ENCODE measurements at places on chromosomes 6 and 20. TPM values are rescaled to one million over a fixed set of nuclear protein-coding genes. Genes with fewer than 3 reads are reported as not detected.

Gene ZSCAN23
- total RNA-seq, result 6.3 TPM

Gene POFUT1
- 45.1 TPM for total RNA-seq

Gene BEND6
- 19.1 TPM for total RNA-seq

Gene C2
- total RNA-seq, result 2.0 TPM

Gene GSTA1
- not detected for total RNA-seq

Gene GCNT2
- total RNA-seq, result 0.22 TPM

Gene SDCBP2
- total RNA-seq, result 1.5 TPM

Gene GJE1
- total RNA-seq, result not detected

Gene TRIM15
- not detected for total RNA-seq

Gene PFDN6
- 42.8 TPM for total RNA-seq

Gene CBFA2T2
- 4.3 TPM for total RNA-seq

Gene JPH2
- total RNA-seq, result 3.0 TPM

Gene BEND3
- total RNA-seq, result 2.2 TPM

Gene ACTR5
- total RNA-seq, result 7.6 TPM

Gene SNPH
- 14.6 TPM for total RNA-seq

Gene TSHZ2
- 1.5 TPM for total RNA-seq

Gene FAM110A
- 4.9 TPM for total RNA-seq

Gene CDK5RAP1
- total RNA-seq, result 20.5 TPM

Gene RIOK1
- 20.3 TPM for total RNA-seq

Gene UNC5CL
- total RNA-seq, result 0.12 TPM

Gene HNF4A
- not detected for total RNA-seq

Gene MUC22
- not detected for total RNA-seq

All from uterine smooth muscle cell (primary cell).